ENCODE measurements at places on chromosomes 2 and 18.

GRCh38 chr2:88248280-88248828 lies 78.2 kb downstream of the THNSL2 start:
- DNase-seq, result no peak

DNA sequence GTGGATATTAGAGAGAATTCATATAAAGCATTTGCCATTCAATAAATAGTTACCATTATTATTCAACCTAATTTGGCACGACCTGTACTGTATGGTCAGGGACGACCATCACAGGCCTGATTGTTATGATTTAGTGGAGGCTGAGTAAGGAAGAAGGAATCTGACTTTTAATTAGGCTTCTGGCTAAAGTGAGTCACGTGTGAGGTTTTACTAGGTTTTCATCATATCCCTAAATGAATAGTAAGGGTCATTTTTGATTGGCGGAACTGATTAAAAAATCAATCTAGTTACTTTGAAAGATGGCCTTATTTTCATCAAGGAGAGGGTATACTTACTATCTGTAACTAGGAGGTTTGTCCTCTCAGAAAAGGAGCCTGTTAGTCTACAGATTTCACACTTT lies 143.4 kb downstream of the ADCYAP1 start:
- DNase-seq, result no peak

DNA sequence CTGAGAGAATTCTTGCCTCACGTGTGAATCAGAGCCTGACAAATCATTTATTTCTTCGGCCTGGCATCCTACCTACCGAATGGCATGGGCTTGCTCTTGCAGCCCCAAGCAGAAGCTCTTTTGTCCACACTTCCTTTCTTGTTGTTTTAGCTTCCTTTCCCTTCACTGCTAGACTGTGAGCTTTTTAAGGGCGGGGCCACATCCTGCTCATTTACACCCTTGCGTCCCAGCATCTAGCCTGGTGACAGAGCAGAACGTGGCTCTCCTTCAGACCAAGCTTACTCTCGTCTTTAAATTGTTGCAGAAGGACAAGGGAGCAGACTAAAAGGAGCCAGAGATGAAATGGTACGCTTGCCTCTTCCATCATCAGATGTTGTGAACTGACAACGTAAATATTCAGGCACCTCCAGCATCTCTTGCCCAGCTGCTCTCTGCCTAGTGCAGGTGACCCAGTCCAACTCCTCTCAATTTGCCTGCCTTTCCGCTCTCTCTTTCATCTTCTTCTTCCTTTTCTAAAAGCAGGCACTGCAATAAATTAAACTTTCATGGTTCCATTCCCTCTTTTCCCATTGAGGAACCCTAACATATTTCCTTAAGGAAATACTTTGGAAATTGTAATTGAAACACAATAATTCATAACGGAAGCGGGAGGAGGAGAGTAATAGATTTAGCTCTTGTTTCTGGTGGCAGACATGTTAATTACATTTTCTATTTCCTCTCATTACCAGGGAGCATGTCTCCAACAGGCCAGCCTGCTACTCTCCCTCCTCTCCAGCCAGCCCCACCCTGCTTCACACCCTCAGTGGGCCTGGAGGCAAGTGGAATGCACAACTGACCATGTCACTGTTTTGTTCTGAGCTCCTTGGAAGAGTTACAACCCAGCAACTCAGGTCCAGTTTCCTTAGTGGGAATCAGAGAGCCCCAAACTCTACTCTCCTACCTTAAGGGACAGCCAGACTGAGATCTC lies 228.1 kb upstream of the TRIB2 start:
- DNase-seq, result no peak

- no peak for DNase-seq
These were observed 7.3 kb downstream of the INSIG2 start for GRCh38 chr2:118095610-118096009.

GRCh38 chr2:163564236-163564635 lies 171.6 kb downstream of the FIGN start:
- DNase-seq, result no peak

DNA sequence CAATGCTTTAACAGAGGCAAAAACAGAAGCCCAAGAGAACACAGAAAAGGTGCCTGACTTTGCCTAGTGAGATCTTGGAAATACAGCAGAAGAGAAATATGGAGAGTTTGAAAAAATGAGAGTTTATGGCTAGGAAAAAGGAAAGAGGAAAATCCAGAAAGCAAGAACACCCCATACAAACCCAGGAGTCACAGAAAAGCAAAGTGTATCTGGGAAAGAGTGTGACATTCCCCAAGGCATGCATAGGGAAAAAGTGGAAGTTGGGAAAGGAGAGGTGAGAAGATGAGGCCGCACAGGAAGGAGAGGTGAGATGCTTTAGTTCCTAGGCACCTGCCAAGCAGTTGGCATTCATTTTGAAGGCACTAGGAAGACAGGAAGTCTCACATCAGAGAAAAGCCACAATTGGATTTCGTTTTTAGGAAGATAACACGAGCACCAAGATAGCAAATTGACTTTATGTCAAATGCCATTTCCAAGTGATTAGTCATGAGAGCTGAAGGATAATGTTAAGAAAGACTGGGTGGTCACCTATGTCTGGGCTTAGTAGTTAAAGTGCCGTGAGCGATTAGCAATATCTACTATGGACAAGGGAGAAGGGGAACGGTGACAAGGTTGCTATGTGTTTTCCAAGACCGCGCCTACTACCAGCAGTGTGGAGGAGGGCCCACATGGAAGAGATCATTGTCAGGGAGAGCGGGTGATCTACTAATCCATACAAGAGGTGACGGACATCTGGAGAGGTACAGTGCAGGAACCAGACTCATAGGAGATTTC lies 224.1 kb upstream of the PARD3B start:
- DNase-seq, result no peak

GRCh38 chr18:39571511-39571910 lies 2005.9 kb upstream of the CELF4 start:
- no peak for DNase-seq

GRCh38 chr2:40325116-40325515 lies 126.8 kb downstream of the SLC8A1 start:
- DNase-seq, result no peak

- no peak for DNase-seq
These were observed 55.6 kb downstream of the THADA start for GRCh38 chr2:43540021-43540779.

DNA sequence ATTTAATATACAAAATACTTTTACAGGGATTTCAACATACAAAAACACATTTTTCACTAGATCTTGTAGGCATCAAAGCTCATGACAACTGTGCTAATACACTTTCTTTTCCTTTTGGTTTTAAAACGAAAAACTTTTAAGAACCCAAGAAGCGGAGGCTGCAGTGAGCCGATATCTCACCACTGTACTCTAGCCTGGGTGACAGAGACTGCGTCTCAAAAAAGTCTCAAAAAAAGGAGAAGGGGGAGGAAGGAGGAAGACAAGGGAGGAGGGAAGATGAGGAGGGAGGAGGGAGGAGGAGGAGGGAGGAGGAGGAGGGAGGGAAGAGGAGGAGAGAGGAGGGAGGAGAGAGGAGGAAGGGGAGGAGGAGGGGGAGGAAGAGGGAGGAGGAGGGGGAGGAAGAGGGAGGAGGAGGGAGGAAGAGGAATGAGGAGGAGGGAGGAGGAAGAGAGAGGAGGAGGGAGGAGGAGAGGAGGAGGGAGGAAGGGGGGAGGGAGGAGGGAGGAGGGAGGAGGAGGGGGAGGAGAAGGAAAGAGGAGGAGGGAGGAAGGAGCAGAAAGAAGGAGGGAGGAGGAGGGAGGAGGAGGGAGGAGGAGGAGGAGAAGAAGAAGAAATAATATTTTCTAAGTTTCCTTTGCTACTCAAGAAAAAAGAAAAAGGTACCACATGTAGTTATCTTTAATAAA lies 13.8 kb downstream of the ROCK2 start:
- no peak for DNase-seq

DNA sequence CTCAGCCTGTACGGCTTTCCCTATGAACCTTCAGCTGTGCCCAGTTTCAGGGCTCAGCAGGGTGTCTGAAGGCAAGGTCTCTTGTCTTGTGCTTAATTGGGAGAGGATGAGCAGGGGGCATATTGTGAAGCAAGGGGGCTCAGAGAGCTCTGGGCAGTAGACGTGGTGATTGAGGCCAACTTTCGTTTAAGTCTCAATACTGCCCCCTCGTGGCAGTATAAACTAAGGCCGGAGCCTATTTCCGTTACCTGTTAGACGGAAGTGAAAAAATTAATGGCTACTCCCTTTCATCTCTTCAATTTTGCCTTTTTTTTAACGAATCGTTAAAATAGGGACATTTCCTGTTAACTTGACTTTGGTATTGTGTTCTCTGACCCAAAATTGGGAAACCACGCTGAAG lies 193.4 kb downstream of the TDRD15 start:
- no peak for DNase-seq

- no peak for DNase-seq
These were observed 39.1 kb upstream of the FAM124B start for GRCh38 chr2:224440988-224441387.

GRCh38 chr2:220168891-220169546 lies 541.6 kb downstream of the SLC4A3 start:
- DNase-seq, result no peak

DNA sequence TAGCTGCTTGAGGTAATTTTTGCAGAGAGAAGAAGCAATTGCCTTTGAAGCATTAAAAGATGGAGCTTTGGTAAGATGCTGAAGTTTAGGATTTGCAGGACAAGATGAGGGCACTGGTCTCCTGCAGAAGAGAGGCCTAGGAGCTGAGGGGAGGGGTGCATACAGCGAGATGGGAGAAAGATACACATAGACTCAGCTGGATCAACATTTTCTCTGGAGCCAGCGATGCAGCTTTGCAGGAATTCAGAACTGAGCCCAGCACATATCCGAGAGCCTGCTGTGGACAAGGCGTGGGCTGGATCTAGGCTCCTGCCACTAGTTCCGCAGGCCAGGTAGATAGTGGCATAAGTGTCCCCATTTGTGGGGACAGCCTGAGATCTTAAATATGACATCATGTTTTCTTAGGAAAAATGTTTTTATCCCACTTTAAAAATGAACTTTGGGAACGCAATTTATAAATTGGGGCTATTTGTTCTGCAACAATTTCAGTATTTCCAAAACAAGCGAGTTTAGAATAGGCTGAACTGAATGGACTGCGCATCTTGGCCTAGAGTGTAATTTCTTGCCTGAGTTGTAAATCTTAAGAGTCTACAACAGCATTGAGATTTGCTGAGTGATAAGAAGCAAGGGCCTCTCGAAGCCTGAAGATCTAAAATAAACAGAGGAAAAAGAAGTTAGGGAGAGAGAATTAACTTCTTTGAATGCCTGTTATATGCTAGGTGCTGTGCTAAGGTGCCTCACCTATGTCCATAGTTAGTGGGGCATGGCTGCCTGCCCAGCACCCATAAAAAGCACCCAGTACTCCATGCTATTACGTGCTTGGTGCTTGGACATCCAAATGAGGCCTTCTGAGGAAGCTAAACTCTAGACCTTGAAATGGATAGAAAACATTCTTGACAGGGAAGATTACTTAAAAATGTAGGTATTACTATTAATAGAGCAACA lies 17.3 kb downstream of the GRHL1 start:
- DNase-seq, result no peak

GRCh38 chr18:7333025-7333562 lies 102.2 kb downstream of the LRRC30 start:
- DNase-seq, result no peak

DNA sequence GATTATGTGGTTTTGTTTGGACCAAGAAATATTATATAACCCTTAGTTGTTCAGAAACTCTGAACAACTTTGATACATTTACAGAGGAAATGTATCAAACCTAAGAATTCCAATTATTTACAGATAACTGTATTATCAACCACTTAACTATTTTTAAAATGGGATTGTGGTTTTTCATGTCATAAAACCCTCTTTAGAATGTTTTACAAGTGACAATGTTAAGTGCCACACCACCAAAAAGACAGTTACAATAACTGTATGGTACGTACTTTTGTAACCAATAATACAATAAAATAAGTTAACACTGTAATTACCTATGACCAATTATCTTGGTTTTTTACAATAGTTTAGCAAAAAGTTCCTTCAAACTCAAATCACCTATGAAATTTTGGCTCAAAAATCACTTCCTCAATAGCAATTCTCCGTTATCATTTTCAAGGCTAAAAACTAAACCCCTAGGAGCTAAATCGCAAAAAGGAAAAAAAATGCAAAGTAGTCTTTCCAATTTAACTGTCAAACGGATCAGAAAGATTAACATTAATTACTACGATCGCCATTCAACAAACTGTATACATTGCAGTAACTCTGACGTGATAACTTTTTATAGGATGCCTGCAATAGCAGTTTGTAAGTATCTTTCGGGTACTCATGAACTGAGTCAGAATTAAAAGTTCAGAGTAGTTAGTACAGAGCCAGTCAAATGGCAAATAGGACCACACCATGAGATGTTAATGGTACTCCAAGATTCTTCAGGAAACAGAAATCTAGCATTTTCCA lies 1.5 kb downstream of the ROCK1 start:
- DNase-seq, result no peak

- no peak for DNase-seq
These were observed 141.5 kb downstream of the NCKAP5 start for GRCh38 chr2:133426791-133427190.

- no peak for DNase-seq
These were observed 222.3 kb downstream of the MYT1L start for GRCh38 chr2:2108756-2109155.

DNA sequence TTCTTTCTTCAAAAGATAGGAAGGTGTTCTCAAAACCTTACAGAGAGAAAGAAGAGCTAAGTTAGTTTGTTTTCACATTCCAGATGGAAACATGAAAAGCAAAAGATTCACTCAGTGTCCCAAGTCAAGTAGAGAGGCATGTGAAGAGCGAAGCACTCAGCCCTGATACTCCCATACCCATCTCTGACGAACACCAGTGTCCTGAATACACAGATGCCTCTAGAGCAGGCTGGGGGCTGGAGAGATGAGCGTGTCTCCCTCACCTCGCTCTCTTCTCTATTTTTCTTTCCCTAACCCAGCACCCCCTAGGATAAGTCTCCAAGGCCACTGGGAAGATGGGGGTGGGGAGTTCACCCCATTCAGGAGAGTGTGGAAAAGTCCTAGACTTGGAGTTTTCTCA lies 227.8 kb downstream of the TMEM163 start:
- DNase-seq, result no peak

DNA sequence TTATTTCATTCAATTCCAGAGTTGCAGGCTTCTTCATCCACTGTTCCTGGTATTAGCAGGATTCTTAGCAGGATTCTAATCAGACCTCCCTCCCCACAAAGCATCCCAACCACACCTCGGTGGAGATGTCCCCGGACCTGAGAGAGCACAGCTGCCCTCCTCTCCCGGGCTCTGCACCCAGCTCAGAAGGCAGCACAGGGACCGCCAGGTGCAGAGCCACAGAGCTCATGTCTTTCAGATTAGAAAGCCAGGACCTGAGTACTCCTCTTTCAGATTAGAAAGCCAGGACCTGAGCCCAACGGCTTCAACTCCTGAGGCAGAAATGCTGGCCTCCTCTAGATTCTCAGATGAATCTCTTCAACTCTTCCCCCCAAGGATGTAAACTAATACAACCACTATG lies 152.3 kb downstream of the MYO5B start:
- DNase-seq, result no peak

GRCh38 chr2:128545829-128546228 lies 227.2 kb upstream of the HS6ST1 start:
- no peak for DNase-seq

- DNase-seq, result no peak
These were observed 517.0 kb downstream of the PTPRM start for GRCh38 chr18:8084160-8084559.

Measured in left forelimb (tissue), 1 donor.